ENCODE measurements at places on chromosomes 13 and 19.

DNA sequence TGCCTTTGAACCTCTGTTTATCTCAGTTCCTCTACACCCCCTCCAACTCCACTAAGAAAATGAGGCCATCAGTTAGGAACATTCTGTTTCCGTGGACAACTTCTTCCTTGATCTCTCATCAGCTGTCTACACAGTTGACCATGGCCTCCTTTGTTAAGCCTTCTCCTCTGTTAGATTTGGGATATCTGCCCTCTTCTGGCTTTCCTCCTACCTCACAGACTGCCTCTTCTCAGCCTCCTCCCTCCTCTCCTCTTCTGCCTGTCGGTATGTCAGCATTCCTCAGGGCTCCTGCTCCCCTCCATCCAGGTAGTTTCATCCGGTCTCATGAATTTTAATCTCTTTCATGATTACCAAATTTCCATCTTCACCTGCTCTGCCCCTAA lies 454.9 kb downstream of the FOXO1 start:
- no peak for DNase-seq

DNA sequence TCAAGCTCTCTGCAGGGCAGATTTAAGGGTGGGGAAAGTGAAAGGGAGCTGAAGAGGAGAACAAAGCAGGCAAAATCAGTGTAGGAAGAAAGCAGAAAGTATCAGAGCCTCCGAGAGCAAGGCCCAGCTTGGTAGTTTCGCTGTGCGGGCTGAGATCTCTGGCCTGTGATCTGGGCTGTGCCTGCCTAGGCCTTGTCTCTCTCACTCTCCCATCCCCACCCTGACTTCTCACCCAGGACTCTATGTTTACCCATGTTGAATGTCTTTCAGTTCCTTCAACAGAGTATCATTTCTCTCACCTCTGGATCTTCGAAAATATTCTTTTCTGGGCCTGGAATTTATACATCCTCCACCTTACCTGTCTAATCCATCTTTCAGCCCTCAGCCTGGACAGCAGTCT lies 391.3 kb downstream of the FOXO1 start:
- no peak for DNase-seq

- DNase-seq, result no peak
Measured at GRCh38 chr19:8329996-8330395, 8.7 kb downstream of the RPS28 start.

DNA sequence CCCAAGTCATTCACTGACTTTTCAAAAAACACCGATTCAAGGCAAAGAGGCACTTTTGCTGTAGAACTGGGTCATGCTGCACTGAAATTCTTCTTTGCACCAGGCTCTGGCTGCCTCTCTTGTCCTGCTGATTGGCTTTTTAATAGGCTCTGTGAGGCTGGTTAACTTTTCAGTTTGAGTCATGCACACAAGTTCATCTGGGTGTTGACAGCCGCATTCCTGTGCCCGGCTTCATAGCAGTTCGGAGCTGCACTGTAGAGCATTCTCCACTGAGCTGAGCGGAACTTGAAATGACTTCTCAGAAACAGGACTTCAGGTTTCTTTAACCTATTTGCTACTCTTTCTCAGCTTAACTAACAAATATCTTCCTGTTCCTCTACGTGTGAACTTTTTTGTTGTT lies 978.3 kb downstream of the UQCRFS1 start:
- no peak for DNase-seq

GRCh38 chr13:29969286-29969685 lies 118.9 kb upstream of the UBL3 start:
- DNase-seq, result no peak

DNA sequence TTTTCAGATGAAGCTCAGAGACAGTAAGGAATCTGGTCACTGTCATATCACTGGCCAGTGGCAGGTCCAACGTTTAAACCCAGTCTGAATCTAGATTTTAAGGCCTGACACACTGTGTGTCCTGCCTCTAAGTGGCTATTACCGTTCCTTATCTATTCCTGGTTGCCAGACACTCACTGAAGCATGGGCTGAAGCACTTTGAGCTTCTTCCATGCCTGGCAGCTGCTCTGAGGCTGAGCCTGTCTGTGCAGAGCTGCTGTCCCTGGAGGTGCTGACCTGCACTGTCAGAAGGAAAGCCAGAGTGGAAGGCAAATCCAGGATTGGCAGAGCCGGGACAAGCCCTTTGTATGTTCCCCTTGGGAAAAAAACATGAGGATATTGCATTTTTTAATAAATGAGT lies 109.2 kb upstream of the SLC7A1 start:
- DNase-seq, result no peak

DNA sequence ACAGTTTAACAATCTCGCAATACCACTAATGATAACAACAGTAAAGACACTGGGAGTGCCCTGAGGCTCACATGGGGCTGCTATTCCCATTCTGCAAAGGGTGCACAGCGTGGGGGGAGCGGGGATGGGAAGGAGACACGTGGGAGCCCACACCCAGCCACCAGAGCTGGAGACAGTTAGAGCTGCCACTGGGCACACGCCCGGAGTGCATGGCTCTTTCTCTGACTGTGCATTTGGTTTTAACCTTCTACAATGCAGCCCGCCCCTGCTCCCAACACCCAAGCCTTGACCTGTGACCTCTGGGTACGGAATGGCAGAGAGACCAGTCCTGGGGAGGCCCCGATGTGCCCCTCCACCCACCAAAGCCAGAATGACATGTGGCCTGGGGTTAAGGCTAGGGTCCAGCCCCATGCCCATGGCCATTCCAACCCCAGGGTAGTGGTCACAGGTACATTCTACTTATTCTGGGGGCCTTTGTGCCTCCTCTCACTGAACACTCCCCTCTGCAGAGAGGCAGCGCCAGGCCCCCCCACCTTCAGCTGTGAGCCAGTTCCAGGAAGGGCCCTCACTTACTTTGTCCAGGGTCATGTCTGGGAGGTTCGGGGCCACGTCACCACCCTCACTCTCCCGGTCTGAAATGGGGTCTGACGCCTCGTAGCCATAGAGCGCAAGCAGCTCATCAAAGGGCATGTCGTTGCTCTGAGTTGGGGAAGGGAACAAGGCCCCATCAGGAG lies 17.1 kb downstream of the MIER2 start:
- no peak for DNase-seq

DNA sequence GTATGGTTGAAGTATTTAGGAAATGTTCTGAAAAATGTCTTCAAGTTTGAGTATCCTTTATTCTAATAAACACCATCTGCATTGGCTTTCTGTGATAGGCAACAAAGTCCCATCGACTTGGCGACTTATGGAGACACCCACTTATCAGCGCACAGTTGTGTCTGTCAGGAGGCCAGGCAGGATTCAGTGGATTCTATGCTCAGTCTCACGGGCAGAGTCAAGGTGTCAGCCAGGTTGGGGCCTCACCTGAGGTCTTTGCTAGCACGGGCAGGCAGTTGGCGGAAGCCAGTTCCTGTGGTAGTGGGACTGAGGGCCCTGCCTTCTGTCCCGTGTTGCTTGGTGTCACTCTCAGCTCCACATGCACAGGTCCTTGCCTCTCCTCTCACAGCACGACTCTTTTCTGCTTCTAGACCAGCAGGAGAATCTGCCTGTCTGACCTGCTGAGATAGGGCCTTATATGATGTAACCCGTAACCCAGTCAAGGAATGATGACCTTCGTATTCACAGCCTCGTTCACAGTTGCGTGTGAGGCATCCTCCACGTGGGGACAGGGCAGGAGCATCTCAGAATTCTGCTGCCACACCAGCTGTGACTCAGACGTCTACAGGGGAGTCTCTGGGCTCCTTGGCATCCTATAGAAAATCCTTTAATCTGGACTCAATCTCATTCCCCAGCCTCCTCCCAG lies 10.0 kb downstream of the CUL4A start:
- no peak for DNase-seq

DNA sequence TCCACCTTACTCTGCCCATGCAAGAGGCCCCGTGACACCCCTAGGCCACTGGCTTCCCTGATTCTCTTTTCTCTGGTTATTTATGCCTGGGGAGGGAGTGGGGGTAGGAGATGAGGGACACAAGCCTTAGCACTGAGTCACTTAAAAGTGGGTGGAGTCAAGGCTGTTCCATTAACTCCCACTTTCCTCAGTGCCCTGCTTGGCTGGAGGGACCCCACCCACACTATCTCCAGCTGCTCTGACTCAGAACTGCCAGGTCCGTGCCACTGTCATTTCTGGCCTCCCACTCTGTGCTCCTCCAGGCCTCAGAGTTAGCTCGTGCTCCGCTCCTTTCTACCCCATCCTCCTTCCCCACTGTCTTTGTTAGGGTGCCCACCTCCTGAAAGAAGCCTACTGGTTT lies 113.4 kb upstream of the UQCRFS1 start:
- DNase-seq, result no peak

Data from kidney (tissue), 22 donors.